Stimulated activated CD8-positive, alpha-beta memory T cell treated with anti-CD3 and anti-CD28 coated beads, Interleukin-15, amount 100 ng/mL, for 1 hour (primary cell): ENCODE measurements at places on chromosomes 16 and 17.

DNA sequence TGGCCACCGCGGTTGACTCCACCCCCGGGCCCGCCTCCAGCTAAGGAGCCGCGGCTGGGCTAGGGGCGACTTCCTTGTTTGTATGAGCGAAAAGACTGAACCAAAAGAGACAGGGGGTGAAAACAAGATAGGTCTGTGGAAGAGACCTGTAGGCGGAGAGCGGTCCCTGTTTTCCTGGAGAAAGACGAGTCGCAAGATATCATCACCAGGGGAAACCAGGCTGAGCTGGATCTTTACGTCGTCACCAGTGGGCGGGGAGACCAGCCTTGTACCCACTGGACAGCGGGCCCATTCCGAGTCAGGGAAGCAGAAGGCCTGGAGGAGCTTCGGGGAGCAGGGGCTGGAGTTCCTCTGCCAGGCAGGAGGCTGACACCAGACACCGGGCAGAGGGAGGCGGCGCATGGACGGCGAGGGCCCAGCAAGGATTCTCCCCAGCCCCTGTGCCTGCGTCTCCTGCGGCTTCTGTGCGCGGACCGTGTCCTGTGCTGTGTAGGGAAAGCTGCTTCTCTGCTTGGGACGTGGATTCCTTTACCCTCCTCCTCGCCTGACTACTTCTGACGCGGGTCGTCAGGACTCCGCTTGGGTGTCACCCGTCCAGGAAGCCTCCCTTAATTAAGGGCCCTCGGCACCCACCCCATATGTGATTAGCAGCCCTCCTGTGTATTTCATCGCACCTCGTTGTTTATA, 10.3 kb upstream of the ARL4D start:
- DNase-seq: peak; percentile 81

DNA sequence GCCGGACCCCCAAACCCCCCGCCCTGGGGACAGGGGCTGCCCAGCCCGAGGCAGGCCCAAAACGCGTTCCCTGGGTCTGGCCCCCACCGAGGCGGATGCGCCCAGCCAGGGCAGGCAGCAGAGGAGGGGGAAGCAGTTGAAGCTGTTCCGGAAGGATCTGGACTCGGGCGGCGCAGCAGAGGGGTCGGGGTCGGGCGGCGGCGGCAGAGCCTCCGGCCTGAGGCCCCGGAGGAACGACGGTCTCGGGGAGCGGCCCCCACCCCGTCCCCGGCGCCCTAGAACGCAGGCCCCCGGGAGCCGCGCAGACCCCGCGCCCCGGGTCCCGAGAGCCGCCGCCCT, 22.9 kb upstream of the ZFPM1 start:
- no peak for DNase-seq

DNA sequence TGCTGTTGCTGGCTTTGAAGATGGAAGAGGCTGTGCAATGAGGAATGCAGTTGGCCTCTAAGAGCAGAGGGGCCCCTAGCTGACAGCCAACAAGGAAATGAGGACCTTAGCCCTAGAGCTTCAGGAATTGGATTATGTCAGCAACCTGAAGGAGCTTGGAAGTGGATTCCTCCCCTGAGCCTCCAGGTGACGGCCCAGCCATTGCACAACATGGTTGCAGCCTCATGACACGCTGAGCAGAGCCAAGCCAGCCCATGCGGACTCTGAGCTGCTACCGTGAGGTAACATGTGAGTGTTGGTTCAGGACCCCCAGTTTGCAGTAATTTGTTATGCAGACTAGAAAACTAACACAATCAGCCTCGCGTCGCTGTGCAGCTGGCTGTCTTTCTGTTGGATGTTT, 20.2 kb downstream of the CCDC42 start:
- no peak for DNase-seq

DNA sequence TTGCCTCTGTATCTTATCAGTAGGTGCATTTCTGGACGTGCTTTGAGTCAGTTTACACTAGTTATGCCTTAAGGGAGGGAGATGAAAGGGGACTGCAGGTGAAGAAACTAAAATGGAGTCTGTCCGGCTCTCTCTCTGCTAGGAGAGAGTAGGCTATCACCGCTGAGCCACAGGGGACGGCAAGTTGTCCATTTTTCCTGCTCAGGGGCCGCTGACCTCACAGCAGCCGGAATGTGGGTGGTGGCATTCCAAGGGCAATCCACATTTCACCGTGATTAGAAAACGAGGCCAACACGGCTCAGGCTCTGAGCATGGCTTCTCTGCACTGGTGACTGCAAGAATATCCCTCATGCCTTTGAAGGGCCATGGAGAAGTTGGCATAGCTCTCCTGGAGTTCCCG, 19.0 kb upstream of the KLHDC4 start:
- no peak for DNase-seq

- peak; percentile 30 for DNase-seq
Measured at GRCh38 chr16:27315333-27316037, 1.7 kb downstream of the IL4R start.

- DNase-seq: no peak
Measured at GRCh38 chr16:46638947-46639925, 18.1 kb upstream of the SHCBP1 start.

DNA sequence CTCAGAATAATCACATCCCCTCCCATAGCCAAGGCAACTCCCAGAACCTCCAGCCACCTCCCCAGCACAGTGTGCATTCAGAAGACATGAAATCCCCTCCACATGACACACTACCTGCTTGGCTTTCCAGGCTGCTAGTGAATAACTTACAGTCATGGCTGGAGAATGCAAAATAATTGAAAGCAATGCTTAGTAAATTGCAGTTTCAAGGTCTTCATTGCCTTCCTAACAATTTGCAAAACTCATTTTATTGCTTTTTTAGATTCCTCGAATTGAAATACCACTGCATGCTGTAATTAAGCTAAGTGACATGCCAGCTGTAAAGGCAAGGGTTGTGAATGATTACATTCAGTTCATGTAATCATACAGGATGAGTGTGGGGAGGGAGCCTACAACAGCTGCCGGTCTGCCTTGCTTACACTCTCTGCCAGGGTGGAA, 29.0 kb upstream of the HOXB13 start:
- no peak for DNase-seq

- DNase-seq: no peak
Measured at GRCh38 chr17:21199311-21199710, 14.7 kb downstream of the TMEM11 start.

DNA sequence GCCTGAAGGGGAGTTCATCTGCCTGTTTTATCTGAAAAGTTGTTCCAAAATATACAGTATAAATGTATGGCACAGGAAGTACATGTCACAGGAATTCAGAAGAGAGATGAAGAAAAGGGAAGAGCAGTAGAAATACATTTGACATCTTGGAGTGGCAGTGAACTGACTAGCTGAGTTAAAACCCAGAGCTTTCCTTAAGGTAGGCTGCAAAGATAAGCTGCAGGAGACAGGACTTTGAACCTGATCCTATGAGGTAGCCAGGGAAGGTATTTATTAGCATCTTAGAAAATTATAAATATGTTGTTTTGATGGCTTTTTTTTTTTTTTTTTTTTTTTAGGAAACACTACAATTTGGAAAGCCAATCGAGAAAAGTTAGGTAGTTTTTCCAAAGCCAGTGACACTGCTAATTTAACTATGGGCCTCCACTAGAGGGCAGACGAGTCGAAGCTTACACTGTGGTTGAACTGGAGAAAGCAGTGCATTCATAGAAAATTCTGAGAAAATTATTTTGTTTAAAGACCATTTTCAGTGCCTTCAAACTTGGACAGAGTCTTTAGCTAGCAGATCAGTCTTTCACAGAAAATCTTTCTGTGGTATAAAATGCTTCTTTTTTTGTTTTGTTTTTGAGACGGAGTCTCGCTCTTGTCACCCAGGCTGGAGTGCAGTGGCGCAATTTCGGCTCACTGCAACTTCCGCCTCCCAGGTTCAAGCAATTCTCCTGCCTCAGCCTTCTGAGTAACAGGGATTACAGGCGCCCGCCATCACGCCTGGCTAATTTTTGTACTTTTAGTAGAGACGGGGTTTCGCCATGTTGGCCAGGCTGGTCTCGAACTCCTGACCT, 122.3 kb downstream of the SSH2 start:
- peak; percentile 59 for DNase-seq

- no peak for DNase-seq
Measured at GRCh38 chr16:17265154-17265553, 205.6 kb downstream of the XYLT1 start.

DNA sequence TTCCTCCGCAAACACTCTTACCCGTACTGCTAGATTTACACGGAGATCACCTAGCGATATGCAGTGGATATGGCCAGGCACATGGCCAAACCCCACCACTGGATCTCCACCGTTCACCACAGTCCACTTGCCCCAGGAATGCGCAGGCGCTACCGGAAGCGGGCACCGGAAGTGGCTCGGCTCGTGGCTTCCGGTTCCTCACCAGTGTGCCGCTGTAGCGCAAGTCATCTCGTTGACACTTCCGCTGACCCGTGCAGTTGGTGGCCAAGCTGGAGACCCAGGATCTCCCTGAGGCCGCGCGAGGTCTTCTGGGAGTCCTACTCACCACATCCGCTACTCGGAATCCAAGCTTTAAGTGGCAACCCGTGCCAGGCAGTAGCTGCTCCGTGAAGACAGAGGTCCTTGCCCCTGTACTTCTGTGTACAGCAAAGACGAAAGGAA, 11.5 kb downstream of the ZNF597 start:
- DNase-seq: no peak
